ENCODE measurements at places on chromosomes 5 and 9.
A peak's percentile ranks its signal among the peaks of the same experiment; 100 is the strongest.

DNA sequence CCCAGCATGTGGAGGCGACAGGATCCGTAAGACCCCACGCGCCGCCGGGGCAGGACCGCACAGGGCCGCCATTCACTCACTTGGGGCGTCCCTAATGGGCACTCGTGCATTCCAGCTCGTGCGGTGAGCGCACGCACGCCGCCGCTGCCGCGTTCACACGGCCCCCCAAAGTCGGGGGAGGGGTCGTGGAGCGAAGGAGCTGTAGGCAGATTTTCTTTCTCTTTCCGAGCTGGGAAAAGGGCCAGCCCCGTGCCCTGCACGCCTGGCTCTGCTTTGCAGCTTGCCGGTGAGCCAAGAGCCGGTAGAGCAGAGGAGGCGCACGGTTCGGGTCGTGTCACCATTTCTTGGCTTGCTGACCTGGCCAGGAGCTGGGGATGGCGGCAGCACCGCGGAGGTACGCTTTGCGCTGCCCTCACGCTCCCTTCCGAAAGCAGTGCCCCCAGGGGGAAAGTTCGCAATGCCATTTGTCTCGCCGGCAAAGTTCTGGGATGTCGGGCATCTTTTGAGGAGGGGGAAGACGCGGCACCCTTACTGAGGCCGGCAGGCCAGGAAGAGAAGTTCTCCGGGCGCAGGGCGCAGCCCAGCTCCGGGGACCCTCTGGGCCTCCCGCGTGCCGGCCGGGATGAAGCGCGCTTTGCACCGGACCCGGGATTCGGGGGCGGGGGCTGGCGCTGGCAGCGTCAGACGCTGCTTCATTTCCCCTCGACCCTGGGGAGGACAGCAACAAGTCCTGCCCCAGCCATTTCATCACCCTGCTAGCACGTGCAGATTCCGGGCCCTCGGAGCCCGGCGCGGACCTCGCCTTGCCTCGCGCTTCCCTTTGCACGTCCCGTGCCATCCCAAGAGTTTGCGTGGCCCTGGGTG lies 898 bp downstream of the STC2 start:
- DNase-seq: no peak

GRCh38 chr5:149367972-149368645 lies 10.3 kb downstream of the PCYOX1L start:
- no peak for DNase-seq

DNA sequence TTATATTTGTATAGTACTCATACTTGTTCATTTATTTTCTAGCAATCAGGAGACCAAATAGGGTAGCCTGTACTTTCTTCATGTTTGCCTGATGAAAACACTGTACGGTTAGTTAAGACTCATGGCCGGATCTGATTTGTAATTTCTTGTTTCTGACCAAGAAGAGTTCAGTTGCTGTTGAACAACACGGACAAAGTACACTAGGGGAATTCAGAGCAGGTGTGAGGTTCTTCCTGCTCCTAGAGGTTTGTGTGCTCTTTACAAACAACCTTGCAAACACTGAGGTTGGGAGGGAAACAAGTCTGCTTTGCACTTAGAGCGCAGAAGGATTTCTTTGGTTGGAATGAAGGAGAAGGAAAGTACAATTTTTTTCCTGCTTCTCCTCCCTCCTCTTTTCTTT lies 69.7 kb downstream of the TRIO start:
- no peak for DNase-seq

- DNase-seq: no peak
These were observed 23.5 kb upstream of the ADCY2 start for GRCh38 chr5:7372399-7372798.

- no peak for DNase-seq
These were observed 2.6 kb downstream of the EBF1 start for GRCh38 chr5:159096924-159097783.

DNA sequence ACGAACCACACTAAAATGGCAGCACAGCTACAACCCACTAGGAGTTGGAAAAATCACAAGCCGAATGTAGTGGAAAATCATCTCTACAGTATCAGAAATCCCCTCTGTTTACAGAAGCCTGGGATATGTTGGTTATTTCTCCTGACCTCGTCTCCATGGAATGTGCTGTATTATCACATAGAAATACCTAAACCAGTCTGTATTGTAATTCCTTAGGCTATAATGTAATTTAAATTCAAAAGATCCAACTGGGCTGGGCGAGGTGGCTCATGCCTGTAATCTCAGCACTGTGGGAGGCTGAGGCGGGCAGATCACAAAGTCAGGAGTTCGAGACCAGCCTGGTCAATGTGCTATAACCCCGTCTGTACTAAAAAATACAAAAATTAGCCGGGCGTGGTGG lies 244.8 kb upstream of the MPDZ start:
- no peak for DNase-seq

- no peak for DNase-seq
These were observed 82.4 kb upstream of the ADRA1B start for GRCh38 chr5:159833846-159834245.

DNA sequence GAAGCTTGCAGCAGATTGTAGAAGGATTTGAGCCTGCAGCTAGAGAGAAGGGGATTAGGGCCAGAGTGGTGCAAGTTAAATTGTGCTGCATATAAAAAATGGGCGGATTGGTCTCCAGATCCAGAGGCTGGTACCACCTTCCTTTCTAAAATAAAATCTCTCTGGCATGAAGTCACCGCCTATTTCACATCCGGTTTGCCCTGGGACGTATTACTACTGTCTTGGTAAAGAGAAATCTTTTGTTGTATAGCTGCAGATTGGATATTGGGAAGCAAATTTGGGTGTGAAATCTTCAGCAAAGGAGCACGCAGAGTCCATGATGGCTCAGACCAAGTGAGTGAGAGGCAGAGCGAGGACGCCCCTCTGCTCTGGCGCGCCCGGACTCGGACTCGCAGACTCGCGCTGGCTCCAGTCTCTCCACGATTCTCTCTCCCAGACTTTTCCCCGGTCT lies at the start of gene GABRA1:
Gene GABRA1, plus strand, starts transcription at position 180 of the 451 bp plus-strand sequence. CDS start 2,691 bp downstream, outside the sequence.
- no peak for DNase-seq

DNA sequence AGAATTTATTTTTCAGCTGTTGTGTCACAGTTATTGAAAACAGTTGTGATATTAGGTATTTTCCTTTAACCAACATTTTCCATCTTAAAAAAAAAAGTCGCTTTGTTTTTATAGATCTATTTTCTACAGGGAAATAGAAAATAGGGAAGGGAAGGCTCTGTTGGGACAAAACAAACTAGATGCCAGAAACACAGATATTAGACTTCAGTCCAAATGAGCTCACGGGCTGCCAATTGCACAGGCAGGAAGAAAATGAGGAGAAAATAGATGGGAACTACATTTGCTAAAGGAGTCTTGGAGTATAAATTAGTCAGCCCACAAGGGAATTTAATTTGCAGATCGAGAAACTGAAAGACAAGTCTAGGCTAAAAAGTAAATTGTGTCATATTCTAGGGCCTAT lies 21.4 kb upstream of the ISOC1 start:
- no peak for DNase-seq

GRCh38 chr9:113511047-113511521 lies 47.6 kb downstream of the RGS3 start:
- peak; percentile 37 for DNase-seq

GRCh38 chr5:157816682-157817386 lies 42.1 kb downstream of the CLINT1 start:
- no peak for DNase-seq
